ENCODE measurements at places on chromosomes 12 and 14.

DNA sequence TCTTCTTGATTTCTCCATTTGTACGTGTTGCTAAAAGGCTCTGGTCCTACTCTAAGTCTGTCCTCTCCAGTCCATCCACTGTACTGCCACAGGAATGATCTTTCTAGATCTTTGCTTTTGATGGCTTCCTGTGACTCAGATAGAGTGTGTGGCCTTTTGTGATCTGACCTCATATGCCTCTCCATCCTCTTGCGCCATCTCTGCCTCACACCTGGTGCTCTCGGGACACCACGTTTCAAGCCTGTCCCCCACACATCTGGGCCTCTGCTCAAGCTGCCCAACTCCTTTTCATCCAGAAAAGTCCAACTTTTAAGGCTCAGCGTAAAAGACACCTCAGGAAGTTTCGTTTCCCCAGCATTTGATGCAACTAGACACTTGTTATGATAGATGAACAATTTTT lies 39.0 kb downstream of the DCAF4 start:
- DNase-seq: no peak

DNA sequence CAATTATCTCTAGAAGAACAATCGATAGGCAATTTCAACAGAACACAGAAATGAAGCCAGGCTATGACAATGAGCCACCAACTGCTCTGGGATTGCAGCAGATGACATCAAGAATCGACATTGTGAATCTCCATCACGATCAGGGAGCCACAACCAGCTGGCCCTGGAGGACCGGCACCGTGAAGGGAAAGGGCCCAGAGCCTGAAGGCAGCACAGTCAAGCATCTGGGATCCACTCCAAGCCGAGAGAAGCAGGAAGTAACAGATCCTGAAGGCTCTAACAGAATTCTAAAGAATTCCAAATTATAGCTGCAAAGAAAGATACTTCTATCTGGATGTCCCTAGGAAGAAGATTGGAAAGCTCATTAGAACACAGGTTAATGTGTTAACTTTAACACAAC lies 61.0 kb downstream of the LRRC74A start:
- no peak for DNase-seq

GRCh38 chr14:22036541-22037239 lies 363.1 kb upstream of the OR4E1 start:
- DNase-seq: no peak

DNA sequence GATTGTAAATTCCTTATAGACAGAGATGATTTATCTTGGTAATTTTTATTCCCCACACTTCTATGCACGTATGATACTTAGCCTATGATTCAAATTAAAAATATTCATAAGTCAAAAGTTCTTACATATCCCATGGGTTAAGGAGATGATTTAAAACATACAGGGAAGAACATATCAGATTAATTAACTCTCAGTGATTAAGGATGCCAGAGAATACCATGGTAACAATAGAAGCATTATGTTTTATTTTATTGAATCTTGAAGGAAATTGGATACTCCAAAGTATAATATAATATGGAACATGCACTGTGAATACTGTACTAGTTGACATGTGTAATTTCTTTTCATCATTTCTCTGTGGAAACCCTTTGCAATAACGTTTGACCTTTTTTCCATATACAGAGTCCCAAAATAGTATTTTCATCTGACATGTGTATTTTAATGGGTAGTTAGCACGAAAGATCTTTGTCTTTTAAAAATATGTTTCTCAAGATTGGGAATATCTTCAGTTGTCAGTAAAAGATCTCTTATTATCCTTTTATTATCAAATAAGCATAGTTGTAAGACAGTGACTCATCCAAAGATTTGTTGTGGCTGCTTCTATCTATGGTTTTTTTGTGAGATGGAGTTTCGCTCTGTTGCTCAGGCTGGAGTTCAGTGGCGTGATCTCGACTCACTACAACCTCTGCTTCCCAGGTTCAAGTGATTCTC lies 166.7 kb downstream of the RAD51B start:
- DNase-seq: no peak

DNA sequence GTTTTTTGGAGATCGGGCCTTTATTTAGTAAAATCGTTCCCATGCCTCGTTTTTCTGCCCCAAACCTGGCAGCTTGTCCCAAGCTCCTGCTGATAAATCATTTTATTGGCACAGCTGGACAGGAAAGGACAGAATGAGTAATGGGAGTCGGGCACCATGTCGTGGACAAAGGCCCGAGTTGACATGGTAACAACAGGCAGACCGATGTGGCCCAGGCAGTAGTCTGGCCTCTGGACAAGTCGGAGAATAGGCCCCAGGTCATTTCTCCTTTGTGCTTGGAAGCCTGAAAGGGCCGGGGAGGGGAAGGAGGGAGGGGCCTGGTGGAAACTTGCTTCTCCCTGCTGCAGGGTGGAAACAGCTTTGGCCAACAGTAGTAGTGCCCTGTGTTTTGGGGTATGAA lies 234.9 kb downstream of the SUDS3 start:
- DNase-seq: peak; percentile 57

- no peak for DNase-seq
Observed at GRCh38 chr12:96354326-96354725, 45.9 kb downstream of the CDK17 start.

DNA sequence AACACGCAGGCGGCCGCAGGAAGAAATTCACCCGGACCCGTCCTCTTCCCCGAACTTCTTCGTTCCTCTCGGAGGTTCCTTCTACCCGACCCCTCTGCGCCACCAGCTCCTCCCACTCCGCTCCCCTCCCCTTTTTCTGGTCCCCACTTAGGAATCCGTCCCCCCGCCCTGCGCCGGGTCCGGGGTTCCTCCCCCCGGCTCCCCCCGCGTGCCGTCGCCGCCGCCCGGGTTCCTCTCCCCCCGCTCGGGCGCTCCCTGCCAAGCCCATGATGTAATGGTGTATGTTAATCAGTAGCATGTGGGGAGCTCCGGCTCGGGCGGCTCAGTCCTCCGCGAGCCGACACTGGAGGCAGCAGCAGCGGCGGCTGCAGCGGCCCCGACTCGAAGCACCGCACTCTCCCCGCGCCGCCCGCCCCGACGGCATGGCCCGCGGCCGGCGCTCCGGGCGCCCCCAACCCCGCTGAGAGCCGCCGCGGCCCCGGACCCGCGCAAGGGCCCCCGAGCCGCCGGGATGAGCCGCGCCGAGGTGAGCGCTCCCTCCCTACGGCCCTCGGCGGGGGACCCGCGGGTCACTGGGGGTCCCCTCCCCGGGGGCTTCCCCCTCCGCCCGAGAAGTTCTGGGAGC lies 1.0 kb upstream of the SAMD4A start:
- peak; percentile 93 for DNase-seq

Data from islet precursor cell (in vitro differentiated cells).